ENCODE measurements at places on chromosomes 7 and 10. TPM values are rescaled to one million over a fixed set of nuclear protein-coding genes. Genes with fewer than 3 reads are reported as not detected.

The ASIC3 gene
- 0.76 TPM for total RNA-seq

The SPDYE2B gene
- total RNA-seq, result not detected

The HKDC1 gene
- 9.2 TPM for total RNA-seq

The ENKUR gene
- total RNA-seq, result 1.3 TPM

The SHTN1 gene
- 5.3 TPM for total RNA-seq

The BAMBI gene
- total RNA-seq, result 32.5 TPM

The ECHDC3 gene
- 30.1 TPM for total RNA-seq

Measured in metanephros (tissue), 2 donors.